Choroid plexus epithelial cell (primary cell): ENCODE measurements at places on chromosomes 3 and 15.

DNA sequence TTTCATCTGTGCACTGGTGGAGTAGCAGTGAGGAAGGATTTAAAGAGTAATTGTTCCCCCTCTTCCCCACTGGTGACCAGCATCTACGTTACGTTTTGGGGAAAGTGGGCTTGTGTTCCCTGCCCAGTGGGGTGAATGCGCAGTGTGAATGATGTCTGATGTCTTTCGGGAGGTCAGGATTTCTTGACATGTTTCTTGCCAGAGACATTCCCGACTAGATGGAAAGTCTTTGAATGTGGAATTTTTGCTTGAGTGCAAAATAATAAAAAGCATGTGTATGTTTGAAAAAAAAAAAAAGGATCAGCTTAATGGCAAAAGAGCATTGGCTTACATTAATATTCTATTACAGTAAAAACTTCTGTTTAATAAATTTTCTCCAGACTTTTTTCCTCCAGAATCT, 632.2 kb downstream of the FOXP1 start:
- no peak for DNase-seq

GRCh38 chr3:122589297-122589696, 11.8 kb downstream of the PARP15 start:
- no peak for DNase-seq

- DNase-seq, result no peak
Observed at GRCh38 chr3:106332129-106332528, 463.3 kb upstream of the CBLB start.

DNA sequence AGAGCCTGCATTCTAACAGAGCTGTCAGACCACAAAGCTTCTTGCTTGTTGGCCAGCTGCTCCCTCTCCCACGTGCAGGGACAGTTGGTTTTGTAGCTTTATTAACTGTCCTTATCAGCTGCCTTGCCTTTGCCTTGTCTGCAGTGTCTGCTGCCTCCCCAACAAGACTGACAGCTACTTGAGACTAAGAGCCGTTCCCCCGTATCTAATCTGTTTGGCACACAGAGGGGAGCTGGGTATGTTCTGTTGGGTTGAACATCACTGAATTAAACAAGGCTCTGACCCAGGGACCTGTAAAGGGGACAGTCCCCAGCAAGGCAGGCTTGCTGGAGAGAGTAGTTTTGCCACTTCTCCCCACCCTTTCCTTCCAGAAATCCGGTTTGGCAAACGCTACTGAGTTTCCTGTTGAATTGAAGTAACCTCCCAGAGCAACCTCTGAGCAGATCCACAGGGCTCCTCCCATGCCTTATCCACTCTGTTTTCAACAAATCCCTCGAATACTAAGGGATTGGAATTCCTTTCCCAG, 116.1 kb downstream of the ANP32A start:
- DNase-seq, result no peak

DNA sequence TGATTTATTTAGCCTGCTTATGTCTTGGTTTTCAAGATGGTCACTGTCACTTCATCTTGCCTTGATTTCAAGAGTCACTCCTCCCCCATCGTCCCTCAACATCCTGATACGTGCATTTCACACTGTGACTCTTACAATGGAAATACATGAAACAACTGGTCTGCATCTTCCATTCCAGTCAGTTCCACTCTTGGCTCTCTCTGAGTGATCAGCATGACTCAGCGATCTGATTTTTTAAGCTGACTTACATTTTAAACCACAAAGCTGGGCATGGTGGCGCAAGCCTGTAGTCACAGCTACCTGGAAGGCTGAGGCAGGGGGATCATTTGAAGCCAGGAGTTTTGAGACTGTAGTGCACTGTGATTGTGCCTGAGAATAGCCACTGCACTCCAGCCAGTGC, 271.2 kb upstream of the ROPN1 start:
- peak; percentile 93 for DNase-seq

DNA sequence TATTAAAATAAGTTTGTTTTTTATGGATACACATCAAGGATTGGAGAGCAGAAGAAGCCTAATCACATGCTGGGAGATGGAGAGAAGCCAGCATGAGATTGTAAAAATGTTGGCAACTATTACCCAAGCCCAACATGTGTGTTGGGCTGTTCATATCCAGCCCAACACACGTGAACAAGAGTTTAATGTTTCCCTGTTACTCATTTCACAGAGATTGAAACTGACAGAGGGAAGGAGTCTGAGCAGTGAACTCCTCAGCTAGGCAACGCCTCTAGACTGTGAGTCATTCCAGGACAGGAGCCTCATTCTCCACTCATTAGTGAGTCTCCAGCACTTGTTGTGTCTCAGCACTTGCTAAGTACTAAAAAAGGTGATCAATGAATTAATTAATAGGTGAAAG, 43.2 kb upstream of the CMSS1 start:
- peak; percentile 94 for DNase-seq

DNA sequence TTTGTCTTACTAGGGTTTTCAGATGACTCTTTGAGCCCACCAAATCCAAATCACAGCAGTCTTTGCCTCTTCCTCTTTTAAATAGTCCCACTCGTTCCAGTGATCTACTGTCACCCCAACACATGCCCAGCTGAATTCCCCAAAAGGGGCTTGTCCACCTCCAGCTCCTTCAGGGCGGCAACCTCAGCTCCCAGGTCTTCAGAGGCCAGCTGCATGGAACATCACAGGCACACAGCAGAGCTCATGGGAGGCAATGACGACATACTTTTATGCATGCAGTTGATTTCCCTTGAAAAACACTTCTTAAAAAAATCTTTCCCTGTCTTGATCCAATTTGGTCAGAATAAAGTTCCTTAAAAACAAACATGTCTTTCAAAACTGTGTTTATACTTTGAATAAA, 244.3 kb upstream of the NR2F2 start:
- DNase-seq, result no peak

DNA sequence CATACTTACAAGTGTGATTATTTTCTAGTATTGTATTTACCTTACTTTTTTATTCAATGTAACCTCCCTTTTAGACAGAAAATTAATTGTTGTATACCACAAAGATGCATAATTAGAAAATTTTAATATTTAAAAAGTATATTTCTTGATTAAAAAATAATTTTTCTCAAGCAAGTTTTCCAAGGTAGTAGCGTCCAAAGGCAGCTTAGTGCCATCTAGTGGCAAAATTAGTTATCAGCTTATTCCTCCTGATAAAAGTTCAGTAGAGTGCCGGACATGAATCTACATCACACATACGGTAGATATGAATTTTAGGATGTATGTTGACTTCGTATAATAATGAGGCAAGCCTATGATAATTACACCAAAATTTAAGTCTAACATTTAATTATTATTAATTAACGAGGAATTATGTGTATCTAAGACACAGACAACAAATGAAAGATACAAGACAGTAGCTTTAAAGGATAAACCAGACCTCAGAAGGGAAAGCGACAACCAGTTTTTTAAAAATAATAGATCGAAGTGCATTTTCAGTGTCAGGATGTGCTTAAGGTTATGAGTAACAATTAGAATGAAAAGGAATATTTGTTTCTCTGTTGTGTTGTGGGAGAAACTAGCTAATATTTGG, 405.9 kb downstream of the ROBO1 start:
- DNase-seq, result peak; percentile 78

DNA sequence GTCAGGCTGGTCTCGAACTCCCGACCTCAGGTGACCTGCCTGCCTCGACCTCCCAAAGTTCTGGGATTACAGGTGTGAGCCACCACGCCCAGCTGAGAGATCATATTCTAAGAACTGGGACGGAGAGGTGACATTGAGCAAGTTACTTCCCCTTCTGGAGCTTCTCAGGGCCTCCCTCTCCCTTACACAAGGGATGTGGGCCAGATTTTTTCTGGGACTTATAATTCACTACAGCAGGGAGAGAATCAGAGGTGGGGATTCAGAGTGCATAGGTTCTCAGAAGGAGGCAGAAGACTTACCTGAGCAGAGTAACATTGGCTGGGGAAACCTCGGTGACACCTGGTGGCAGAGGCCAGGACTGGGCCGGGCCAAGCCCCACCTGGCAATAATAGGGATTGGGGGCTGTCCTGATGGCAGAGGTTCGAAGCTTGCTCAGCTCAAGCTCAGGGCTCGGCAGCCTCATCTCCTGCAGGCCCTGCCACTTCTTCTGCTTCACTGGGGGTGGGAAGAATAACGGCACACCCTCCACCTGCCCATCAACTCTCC, 6.8 kb downstream of the LTK start:
- DNase-seq, result no peak

DNA sequence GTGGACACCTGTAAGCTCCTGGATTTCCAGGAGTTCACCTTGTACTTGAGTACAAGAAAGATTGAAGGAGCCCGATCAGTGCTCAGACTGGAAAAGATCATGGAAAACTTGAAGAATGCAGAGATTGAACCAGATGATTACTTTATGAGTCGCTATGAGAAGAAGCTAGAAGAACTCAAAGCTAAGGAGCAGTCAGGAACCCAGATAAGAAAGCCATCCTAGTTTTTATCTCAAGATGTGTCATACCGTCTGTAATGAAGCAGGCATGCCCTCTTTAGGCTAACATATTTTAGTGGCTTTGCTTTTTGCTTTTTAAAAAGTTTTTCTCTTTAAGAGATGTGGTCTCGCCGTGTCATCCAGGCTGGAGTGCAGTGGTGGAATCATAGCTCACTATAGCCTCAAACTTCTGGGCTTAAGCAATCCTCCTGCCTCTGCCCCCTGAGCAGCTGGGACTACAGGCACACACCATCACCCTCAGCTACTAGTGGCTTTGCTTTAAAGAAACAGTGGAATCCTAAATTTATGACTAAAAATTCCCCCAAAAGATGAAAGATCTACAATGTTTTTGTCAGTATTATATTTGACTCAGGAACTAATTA, 28.1 kb downstream of the EXOG start:
- no peak for DNase-seq

GRCh38 chr3:186879781-186880180, 37.3 kb downstream of the ADIPOQ start:
- no peak for DNase-seq

DNA sequence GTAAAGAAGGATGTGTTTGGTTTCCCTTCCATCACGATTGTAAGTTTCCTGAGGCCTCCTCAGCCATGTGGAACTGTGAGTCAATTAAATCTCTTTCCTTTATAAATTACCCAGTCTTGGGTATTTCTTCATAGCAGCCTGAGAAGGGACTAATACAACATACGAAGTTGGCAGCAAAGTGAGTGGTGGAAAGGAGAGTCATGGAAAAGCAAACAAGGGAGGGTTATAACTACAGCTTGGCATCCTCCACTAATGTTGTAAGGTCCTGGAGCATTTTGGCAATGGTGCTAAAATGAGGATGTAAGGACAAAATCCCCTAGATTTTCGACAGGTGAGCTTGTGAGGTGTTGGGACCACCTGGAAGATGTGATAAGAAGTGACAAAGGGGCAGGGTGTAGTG, 5.8 kb upstream of the TMEM41A start:
- no peak for DNase-seq

GRCh38 chr15:62052713-62053112, 7.5 kb downstream of the VPS13C start:
- no peak for DNase-seq

DNA sequence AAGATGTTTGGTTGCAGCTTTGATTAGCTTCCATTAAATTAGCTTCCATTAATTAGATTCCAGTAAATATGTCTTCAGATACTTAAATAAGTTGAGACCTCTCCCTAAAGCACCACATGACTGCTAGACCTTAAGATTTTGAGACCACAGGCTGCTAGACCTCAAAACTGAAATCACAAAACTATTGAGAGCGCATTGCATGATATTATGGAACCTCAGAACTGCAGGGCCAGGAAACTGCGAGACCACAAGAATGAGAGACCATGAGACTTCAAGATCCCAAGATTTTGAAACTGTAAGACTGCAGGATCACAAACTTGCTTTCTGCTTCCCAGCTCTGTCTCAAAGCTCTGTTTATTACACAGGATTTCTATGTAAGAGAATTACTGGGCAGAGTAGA, 87.4 kb downstream of the TRIM42 start:
- no peak for DNase-seq

GRCh38 chr3:182810574-182811268, 17.4 kb downstream of the ATP11B start:
- DNase-seq, result peak; percentile 49

DNA sequence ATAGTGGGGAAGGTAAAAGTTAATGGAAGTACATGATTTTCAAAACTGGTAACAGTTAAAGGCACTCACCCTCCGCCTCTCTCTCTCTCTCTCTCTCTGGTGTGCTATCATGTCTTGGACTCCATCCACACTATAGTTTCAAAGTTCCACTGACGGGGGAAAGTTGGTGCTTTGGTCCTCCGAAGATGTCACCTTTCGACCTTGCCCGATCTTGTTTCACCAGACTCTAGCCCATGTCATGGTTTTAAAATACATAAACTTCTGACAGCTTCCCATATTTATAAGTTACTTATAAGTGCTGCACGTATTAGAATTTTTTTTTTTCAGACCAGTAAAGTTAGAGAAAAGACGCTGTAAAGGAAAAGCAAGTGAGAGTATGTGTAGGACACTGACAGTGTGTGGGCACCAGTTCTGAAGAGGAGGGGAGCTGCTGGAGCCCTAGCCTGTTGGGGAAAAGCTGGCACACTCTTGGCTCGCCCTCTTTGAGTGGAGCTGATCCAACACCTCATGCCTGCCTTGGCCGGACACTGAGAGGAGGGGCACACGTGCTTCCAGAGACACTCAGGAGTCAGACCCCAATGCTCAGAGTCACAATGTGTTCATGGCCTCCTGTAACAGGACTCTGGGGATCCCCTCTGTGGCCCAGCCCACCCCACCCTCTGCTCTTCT, 200.5 kb upstream of the TPM1 start:
- no peak for DNase-seq

DNA sequence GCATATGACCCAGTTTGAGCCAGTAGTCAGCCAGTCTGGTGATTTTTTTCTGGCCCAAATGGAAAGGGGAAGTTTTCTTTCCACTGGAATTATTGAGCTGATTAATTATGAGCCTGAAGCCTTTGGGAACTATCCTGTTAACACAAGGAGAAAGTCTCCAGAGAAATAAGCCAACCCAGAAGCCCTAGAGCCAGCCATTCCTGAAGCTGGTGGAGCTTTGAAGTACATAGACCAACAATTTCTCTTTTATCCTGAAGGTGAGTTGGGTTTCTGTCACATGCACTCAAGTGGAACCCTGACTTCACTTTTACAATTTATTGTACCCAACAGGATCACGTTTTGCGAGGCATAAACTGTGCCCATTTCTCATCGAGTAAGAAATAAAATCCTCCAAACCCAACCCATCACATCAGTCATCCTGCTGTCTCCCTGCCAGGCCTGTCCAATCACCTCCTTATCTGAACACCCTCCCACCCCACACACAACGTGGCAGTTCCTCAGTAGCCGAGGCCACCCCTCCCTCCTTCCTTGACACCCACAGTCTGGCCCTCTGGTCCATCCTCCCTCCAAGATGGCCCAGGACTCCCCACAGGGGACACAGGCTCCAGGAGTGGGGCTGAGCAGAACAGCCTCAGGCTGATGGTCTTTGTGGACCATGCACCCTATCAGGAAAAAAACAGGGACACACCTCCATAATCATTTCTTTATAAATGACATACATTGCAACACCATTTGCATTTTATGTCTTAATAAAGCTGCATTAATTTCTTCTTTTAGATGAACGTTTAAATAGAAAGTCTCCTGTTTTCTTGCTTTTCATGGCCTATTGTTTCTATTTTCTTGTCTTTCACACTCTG, 55.7 kb upstream of the GATA2 start:
- DNase-seq, result peak; percentile 32
